ENCODE measurements at places on chromosomes 13 and 19. TPM values are rescaled to one million over a fixed set of nuclear protein-coding genes. Genes with fewer than 3 reads are reported as not detected.

- DNase-seq = no peak
- H3K4me1 ChIP-seq = peaks cover 24% of the 10 kb centered on the region
- H3K27ac ChIP-seq = peak overlapping the region; percentile 57
- H3K36me3 ChIP-seq = no peaks in the 10 kb centered on the region
- H3K27me3 ChIP-seq = peaks cover 11% of the 10 kb centered on the region
These were observed 2.7 kb upstream of the RASA3 start for GRCh38 chr13:114134944-114135610.

Gene CFD
- 85.3 TPM for total RNA-seq

- H3K27ac ChIP-seq = no peak overlapping the region
- peaks cover 33% of the 10 kb centered on the region for H3K4me1 ChIP-seq
- H3K4me3 ChIP-seq = no peak overlapping the region
- DNase-seq = no peak
These were observed 17.5 kb downstream of the CEACAM3 start for GRCh38 chr19:41813911-41814310.

DNA sequence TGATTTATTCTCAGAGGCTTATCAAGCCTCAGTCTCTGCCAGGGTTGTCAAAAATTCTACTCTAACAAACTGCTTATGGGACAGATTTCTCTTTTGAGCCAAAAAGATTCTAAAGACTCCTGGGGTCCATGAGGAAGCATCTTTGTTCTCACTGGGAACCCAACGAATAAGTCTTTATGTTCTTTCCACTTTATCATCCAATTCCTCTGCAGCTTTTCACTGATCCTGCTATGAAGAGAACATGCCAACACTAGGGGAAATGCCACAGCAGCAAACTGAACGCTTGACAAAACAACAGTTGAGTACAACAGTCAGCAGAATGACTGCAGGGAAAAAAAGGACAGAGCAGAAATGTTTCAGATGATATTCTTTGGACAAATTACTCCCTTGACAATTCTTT, 22.2 kb downstream of the DCLK1 start:
- no peaks in the 10 kb centered on the region for H3K36me3 ChIP-seq
- H3K27ac ChIP-seq = no peak overlapping the region
- H3K4me1 ChIP-seq = no peaks in the 10 kb centered on the region
- H3K4me3 ChIP-seq = no peak overlapping the region
- no peaks in the 10 kb centered on the region for H3K27me3 ChIP-seq

Gene SELENOV
- total RNA-seq = not detected

Gene MYBPC2
- total RNA-seq = not detected

Gene SIGLEC12
- total RNA-seq = 1.9 TPM

DNA sequence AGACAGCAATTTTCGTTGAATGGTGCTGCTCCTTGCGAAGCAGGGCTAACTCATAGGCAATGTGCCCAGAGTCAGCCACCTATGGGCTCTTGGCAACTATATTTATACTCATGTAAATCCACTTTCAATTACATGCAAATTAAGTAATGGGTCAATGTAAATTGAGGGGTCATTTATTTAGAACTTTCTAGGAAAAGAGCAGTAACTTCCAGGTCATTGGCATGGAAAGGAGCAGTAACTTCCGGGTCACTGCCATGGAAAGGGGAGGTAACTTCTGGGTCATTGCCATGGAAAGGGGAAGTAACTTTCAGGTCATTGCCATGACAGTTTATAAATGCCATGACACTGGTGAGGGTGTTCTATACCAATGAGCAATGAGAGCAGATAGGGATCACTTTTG, 11.6 kb downstream of the KLK4 start:
- H3K36me3 ChIP-seq = no peaks in the 10 kb centered on the region
- H3K27ac ChIP-seq = no peak overlapping the region
- peaks cover 19% of the 10 kb centered on the region for H3K27me3 ChIP-seq
- no peaks in the 10 kb centered on the region for H3K4me1 ChIP-seq

- H3K36me3 ChIP-seq = no peaks in the 10 kb centered on the region
- H3K27me3 ChIP-seq = no peaks in the 10 kb centered on the region
- no peak for DNase-seq
- H3K4me1 ChIP-seq = no peaks in the 10 kb centered on the region
These were observed 18.8 kb downstream of the FAM124A start for GRCh38 chr13:51240958-51241357.

GRCh38 chr19:38736413-38737280, 7.6 kb downstream of the CAPN12 start:
- no peaks in the 10 kb centered on the region for H3K27me3 ChIP-seq
- no peaks in the 10 kb centered on the region for H3K4me1 ChIP-seq
- H3K4me3 ChIP-seq = peak overlapping the region; percentile 37
- no peak overlapping the region for H3K27ac ChIP-seq

- peak; percentile 70 for DNase-seq
- no peaks in the 10 kb centered on the region for H3K4me1 ChIP-seq
- H3K27me3 ChIP-seq = no peaks in the 10 kb centered on the region
These were observed 24.2 kb downstream of the TEX29 start for GRCh38 chr13:111344471-111345191.

Gene TPGS1
- total RNA-seq = 18.2 TPM

GRCh38 chr19:28864024-28864503, 348.9 kb downstream of the UQCRFS1 start:
- H3K36me3 ChIP-seq = no peaks in the 10 kb centered on the region
- DNase-seq = no peak
- H3K4me1 ChIP-seq = no peaks in the 10 kb centered on the region

GRCh38 chr13:106526738-106527444, 8.6 kb downstream of the EFNB2 start:
- no peak for DNase-seq
- H3K4me3 ChIP-seq = no peak overlapping the region
- no peaks in the 10 kb centered on the region for H3K36me3 ChIP-seq
- peaks cover 32% of the 10 kb centered on the region for H3K4me1 ChIP-seq
- peak overlapping the region; percentile 35 for H3K27ac ChIP-seq

Gene SIAH3
- total RNA-seq = 0.10 TPM

DNA sequence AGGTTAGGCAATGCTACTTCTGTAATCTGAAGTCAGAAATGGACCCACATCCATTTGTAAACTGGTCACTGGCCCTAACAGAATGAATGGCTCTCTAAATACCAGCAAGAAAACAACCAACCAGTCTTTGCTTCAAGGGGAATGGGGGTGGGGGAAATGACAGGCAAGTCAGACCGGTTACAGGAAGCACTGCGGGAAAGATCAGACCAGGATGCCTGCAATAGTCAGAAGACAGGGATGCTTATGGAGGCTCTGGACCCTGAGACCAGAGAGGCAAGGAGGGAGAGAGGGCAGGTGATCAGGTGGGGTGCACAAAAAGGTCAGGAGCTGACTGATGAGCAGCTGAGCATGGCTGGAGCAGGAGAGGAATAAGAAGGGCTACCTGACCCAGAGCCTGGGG, 13.1 kb downstream of the MED26 start:
- H3K36me3 ChIP-seq = no peaks in the 10 kb centered on the region
- H3K4me3 ChIP-seq = no peak overlapping the region
- H3K27me3 ChIP-seq = no peaks in the 10 kb centered on the region
- H3K4me1 ChIP-seq = peaks cover 82% of the 10 kb centered on the region
- no peak for DNase-seq

DNA sequence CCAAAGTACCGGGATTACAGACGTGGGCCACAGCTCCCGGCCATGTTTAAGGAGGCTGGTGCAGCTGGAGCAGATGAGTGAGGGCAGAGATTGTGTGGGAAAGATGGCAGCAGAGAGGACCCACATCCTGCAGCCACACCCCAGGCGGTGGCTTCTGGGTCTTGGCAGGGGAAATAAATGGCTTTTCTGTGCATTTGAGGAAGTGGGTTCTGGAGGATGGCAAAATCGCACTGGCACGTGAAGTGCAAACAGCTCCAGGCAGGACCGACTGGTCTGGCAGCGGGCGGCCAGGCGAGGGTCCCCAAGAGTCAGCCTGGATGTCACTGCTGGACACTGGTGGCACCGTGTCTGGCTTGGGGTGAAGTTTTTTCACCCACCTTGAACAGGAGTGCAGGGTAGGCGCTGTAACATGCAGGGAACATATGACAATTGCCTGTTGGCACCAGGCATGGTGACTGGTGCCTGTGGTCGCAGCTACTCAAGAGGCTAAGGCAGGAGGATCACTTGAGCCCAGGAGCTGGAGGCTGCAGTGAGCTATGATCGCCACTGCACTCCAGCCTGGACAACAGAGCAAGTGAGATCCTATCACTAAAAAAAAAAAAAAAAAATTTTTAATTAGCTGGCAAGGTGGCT, 8.4 kb downstream of the B3GNT3 start:
- H3K4me1 ChIP-seq = peaks cover 8% of the 10 kb centered on the region
- DNase-seq = peak; percentile 53
- no peaks in the 10 kb centered on the region for H3K36me3 ChIP-seq
- H3K27me3 ChIP-seq = no peaks in the 10 kb centered on the region
- no peak overlapping the region for H3K27ac ChIP-seq
- no peak overlapping the region for H3K4me3 ChIP-seq

Gene GDF15
- 180 TPM for total RNA-seq

Gene N4BP2L1
- total RNA-seq = 13.4 TPM

Gene MRPS31
- 13.3 TPM for total RNA-seq

- H3K36me3 ChIP-seq = no peaks in the 10 kb centered on the region
- H3K27me3 ChIP-seq = no peaks in the 10 kb centered on the region
- H3K4me1 ChIP-seq = no peaks in the 10 kb centered on the region
- no peak overlapping the region for H3K4me3 ChIP-seq
These were observed 128.9 kb upstream of the KLHL1 start for GRCh38 chr13:70237131-70237530.

Gene TECR
- total RNA-seq = 119 TPM

DNA sequence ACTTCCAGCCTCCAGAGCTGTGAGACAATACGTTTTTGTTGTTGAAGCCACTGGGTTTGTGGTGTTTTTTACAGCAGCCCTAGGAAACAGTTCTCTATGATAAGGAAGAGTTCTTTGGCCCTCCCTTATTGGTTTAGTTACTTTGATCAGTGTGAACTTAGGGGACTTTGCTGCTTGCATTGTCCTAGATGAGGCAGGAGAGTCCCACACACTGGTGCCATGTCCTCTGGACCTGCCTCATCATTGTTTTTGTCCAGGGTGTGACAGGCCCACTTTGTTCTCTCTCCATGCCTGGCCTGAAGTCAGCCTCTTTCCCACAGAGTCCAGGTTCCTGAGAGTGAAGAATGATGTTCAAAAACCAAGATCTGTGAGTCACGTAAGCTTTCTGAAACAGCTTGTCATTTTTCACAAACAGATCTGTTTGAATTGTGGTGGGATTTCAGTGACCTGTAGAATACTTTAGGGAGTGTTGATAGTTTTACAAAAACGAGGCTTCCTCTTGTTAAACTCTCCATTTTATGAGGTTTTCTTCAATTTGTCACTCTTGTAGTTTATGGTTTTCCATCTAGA, 63.8 kb downstream of the ING1 start:
- no peaks in the 10 kb centered on the region for H3K36me3 ChIP-seq
- no peak overlapping the region for H3K27ac ChIP-seq
- DNase-seq = no peak
- H3K4me3 ChIP-seq = no peak overlapping the region
- no peaks in the 10 kb centered on the region for H3K27me3 ChIP-seq

Gene ZNF708
- 11.6 TPM for total RNA-seq

GRCh38 chr13:107518780-107519179, 696.6 kb downstream of the LIG4 start:
- no peaks in the 10 kb centered on the region for H3K36me3 ChIP-seq
- H3K4me1 ChIP-seq = no peaks in the 10 kb centered on the region
- no peaks in the 10 kb centered on the region for H3K27me3 ChIP-seq
- no peak for DNase-seq

Gene ZNF431
- total RNA-seq = 27.3 TPM

Gene SERP2
- 1.9 TPM for total RNA-seq

GRCh38 chr19:18749362-18750231, 41.5 kb downstream of the COMP start:
- peaks cover 37% of the 10 kb centered on the region for H3K36me3 ChIP-seq
- H3K27me3 ChIP-seq = no peaks in the 10 kb centered on the region
- no peaks in the 10 kb centered on the region for H3K4me1 ChIP-seq
- H3K4me3 ChIP-seq = no peak overlapping the region
- no peak for DNase-seq
- H3K27ac ChIP-seq = no peak overlapping the region

Gene ELAVL1
- total RNA-seq = 73.2 TPM

DNA sequence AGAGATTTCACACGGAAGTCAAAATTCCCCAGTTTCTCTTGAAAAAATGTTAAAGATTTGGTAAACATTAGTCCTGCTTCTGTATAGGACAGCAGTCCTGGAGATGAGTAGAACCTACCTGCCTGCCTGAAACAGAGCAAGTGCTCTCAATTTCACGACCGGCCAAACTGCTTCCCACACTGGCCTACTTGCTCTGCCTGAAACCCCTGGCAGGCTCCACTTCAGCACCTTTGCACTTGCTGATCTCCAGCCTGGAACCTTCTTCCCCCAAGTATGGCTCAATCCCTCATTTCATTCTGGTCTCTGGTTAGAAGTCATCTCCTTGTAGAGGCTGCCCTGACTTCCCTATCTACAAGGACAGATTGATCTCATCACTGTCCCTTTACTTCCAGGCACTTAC, 271.4 kb downstream of the DLEU7 start:
- H3K4me1 ChIP-seq = no peaks in the 10 kb centered on the region
- no peaks in the 10 kb centered on the region for H3K36me3 ChIP-seq
- DNase-seq = no peak
- no peak overlapping the region for H3K4me3 ChIP-seq
- H3K27ac ChIP-seq = no peak overlapping the region

- no peaks in the 10 kb centered on the region for H3K27me3 ChIP-seq
- no peaks in the 10 kb centered on the region for H3K4me1 ChIP-seq
These were observed 343.4 kb downstream of the SLITRK5 start for GRCh38 chr13:88014527-88014926.

Gene OLFM4
- total RNA-seq = 1.6 TPM

Gene CPT1C
- 6.2 TPM for total RNA-seq

GRCh38 chr19:10419646-10420443, 493 bp upstream of the PDE4A start:
- no peaks in the 10 kb centered on the region for H3K36me3 ChIP-seq
- H3K27me3 ChIP-seq = peaks cover 95% of the 10 kb centered on the region
- no peak overlapping the region for H3K4me3 ChIP-seq
- no peak overlapping the region for H3K27ac ChIP-seq
- no peak for DNase-seq

Gene AKAP11
- 30.3 TPM for total RNA-seq

DNA sequence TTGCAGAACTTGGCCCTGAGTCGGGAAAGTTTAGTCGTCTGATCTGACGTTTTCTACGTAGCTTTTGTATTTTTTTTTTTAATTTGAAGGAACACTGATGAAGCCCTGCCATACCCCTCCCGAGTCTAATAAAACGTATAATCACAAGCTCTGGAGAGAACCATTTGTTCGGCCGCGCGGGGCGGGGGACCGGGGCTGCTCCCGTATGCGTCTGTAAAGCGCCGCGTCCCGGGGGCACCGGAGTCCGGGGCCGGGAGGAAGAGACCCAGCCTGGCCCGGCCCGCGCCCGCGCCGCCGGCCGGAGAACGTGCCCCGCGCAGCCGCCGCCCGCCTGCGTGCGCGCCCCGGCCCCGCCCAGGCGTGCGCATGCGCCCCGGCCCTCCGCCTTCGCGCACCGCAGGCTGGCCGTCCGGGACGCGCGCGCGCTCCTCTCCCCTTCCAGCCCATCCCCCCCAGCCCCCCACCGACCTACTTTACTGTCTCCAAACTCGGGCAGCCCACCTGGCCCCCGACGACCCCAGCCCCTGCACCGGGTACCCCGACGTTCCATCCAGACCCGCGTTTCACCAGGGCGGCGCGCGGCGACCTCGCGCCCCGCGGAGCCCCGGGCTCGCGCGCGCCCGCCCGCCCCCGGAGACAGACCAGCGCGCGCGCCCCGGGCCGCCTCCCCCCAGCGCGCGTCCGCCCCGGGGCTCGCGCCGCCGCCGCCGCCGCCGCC, 785 bp upstream of the USF2 start:
- no peaks in the 10 kb centered on the region for H3K27me3 ChIP-seq
- no peaks in the 10 kb centered on the region for H3K36me3 ChIP-seq
- peak overlapping the region; percentile 59 for H3K4me3 ChIP-seq
- DNase-seq = peak; percentile 75
- peak overlapping the region; percentile 91 for H3K27ac ChIP-seq
- H3K4me1 ChIP-seq = peaks cover 61% of the 10 kb centered on the region

GRCh38 chr13:71242201-71242600, 624.8 kb downstream of the DACH1 start:
- no peaks in the 10 kb centered on the region for H3K27me3 ChIP-seq
- no peak overlapping the region for H3K27ac ChIP-seq
- DNase-seq = peak; percentile 65
- H3K4me3 ChIP-seq = no peak overlapping the region
